ENCODE measurements at places on chromosomes 3 and 15.

DNA sequence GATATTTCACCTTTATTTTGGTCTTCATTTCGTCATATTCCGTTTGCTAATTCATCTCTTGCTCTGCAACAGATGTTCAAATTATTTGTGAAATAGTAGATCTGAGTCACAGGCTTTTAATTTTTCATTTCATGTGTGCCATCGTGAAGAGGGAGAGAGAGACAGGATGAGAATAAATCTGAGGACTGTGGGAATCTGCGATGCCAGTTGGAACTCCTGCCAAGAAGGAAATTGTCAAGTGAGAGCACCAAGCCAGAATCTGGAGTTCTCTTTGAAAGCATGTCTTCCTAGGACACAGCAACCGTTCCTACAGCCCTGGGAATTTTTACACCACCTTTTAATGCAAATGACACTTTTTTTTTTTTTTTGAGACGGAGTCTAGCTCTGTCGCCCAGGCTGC lies 48.8 kb downstream of the NSMCE3 start:
- DNase-seq, result no peak

GRCh38 chr3:49462222-49462621 lies 7.8 kb upstream of the DAG1 start:
- no peak for DNase-seq

DNA sequence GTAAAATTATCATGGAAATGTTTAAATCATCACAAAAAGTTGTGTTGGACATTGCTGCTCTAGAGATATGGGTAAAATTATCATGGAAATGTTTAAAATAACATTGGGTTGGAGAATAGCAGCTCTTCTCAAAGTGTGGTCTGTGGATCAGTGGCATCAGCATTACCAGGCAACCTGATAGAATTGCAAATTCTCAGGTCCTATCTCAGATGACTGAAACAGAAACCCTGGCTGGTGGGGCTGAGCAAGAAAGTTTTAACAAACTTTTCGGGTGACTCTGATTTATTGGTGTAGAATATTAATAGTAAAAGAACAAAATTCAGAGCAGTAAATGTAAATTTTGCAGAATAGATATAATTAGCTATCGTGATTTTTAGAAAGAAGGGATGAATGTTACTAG lies 28.9 kb downstream of the NXPE3 start:
- no peak for DNase-seq

GRCh38 chr3:45275006-45275704 lies 49.1 kb upstream of the TMEM158 start:
- DNase-seq, result no peak

DNA sequence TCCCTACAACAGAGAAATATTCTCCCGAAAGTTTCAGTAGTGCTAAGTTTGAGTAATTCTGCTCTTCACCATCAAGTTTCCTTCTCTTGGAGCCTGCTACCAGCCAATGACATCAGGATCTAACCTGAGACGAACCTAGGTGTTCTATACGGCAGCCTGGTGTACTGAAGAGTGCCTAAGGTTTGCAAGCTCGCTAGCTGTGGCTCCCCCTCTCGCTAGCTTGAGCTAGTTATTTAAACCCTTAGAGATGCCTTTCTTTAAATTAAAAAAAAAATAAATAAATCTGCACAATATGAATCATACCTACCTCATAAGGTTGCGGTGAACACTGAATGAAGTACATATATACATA lies 1.4 kb upstream of the COL8A1 start:
- no peak for DNase-seq

- no peak for DNase-seq
These were observed 75.7 kb downstream of the GAP43 start for GRCh38 chr3:115698851-115699591.
